ENCODE measurements at places on chromosomes 1 and 21.

GRCh38 chr1:180397175-180397574 lies 105.2 kb downstream of the ACBD6 start:
- DNase-seq: no peak

GRCh38 chr1:212587016-212587887 lies 21.3 kb upstream of the ATF3 start:
- DNase-seq: no peak

DNA sequence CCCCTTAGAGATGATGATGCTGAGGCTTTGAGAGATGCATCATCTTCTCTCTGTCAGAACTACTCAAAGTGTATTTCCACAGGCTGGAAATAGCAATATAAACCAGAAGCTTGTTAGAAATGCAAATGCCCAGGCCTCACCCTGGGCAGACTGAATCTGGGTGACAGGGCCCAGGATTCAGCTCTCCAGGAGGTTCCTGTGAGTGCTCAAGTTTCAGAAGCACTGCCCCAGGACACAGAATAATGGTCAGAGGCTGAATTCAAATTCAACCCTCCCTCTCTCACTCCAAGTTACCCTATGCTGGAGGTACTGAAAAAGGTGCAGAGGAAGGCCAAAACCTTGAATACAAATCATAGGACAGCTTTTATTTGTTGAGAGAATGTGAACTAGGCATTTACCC lies 98.5 kb upstream of the NGF start:
- DNase-seq: no peak

GRCh38 chr1:147575376-147575775 lies 34.1 kb downstream of the BCL9 start:
- DNase-seq: no peak

GRCh38 chr1:13813398-13814012 lies 113.5 kb downstream of the PRDM2 start:
- no peak for DNase-seq

GRCh38 chr21:46424621-46425020 lies 34.1 kb upstream of the DIP2A start:
- DNase-seq: no peak

DNA sequence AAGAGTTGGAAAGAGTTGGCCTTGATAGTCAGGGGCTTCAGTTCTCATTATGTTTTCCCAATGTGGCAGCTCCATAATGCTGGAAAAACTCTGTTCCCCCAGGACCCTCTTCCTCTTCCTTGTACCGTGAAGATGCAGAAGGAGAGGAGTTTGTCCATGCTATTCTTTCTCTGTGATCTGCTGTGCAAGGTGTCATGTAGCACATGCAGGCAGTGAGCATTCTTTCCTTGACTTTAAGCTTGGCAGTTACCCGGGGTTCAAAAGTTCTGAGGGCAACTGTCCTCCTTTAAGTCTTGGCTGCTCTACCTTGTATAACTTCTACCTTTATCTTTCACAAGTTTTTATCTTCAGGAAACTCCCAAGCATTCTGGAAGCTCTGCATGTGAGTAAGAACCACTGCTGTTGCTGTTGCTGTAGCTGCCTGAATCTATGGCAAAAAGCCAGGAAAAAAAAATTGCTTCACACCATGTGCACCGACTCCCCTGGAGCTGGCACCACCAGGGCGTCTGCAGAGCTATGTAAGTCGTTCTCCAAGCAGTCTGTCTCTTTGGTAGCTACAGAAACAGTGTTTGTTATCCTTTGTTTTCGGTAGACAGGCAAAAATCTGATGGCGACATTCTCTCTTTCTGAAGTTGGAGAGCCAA lies 42.7 kb upstream of the SLC16A1 start:
- no peak for DNase-seq

DNA sequence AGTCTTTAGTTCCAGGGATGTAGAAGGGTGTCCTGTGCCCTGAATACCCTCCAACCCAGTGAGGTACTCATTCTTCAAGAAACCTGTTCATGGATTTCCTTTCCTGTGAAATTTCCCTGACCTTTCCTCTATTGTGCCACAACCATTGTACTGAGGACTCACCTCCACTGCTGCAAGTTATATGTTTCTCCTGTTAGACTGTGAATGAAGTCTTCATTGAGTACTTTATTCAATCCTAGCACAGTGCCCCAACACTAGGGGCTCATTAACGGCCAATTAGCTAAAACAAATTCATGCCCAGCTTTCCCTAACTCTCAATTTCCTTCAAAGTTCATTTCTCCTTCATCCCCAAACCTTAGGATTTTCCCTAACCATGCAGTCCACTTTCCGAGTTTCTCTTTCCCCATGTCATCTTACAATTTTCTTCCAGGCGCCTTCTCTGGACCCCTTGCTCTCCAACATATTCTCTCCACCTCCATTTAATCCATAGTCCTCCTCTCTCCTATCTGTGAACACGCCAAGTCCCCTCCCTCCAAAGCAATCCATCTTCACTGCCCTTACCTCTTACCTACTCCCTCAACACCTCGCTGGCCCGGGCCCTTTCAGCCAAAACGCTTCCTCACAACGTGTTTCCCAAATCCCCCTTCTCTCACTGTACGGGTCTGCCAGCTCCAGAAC lies 1.3 kb downstream of the TRIM33 start:
- no peak for DNase-seq

DNA sequence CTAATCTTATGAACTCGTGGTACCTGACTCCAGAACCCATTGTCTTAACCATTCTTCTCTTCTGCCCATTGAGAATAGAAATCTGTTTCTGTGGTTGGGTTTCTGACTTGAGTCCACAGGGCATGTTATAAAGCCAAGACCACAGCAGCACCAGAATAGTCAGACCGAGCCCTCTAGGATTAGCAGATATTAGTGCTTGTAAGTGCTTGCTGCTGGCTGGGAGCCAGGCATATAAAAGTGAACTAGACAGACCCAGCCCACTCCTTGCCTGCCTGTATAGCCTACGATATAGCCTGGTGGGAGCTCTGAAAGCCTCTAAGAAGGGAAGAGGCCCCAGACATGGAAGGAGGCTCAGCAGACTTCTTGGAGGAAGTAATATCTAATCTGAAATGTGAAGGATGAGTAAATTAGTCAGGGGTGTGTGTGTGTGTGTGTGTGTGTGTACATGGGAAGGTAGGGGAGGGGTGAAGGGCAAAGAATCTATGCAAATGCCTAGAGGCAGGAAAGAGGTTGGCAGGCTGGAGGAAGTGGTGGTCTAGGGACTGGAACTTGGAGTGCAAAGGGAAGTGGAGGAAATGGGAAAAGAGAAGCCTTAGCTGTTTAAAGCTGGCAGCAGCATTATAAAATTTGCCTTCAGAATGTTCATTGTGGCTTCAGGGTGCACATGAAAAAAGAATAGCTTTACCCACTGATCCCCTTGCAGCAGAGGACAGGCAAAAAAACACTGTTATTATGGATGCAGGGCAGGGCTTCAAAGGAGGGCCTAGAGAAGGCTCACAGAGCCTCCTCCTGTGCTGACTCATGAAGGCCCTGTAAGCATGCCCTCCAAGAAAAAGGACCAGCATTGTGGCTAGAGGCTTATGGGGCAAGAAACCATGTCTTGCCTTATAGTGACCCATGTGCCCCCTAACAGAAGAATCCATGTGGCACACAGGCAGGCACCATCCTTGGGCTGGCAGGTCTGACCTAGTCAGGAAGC lies 169.2 kb downstream of the LMX1A start:
- DNase-seq: no peak

GRCh38 chr1:10604966-10605365 lies 130.2 kb downstream of the PEX14 start:
- no peak for DNase-seq

- DNase-seq: no peak
Measured at GRCh38 chr1:98296681-98297080, 364.8 kb upstream of the SNX7 start.

GRCh38 chr1:26083208-26083607 lies 15.8 kb upstream of the TRIM63 start:
- no peak for DNase-seq

DNA sequence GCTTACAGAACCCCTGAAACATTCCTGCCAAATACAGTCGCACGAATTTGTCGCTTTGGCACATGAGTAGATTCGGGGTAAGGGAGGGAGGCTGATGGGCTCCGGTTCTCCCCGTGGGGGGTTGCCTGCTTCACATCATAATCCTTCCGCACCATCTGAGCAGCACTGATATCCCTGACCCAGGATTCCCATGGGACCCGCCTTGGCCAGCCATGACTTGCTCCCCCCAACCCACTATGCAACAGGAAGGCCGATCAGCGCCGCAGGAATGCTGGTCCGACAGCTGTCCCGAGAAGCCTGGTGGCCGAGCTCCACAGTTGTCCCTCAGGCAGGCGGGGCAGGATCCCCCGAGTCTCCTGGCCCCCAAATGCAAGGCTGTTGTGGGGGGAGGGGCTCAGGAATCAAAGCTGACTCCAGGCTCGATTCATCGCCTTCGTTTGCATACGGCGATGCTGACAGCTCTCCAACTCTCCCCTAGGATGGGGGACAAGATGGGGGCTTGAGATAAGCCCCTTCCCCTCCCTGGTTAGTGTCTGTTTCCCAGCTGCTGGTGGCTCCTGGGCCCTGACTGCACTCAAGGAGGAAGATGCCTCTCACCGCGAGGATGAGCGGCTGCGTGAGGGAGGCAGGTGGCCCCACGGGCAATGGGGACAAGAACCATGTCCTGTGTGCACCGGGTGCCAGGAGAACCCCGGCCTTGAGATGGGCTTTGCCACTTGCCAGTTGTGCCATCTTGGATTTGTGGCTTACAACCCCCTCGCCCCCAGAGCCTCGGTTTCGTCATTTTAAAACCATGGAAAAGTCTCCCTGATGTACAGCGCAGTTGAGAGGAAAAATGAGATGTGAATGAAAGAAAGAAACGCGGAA lies 9.3 kb downstream of the DRAXIN start:
- DNase-seq: no peak

DNA sequence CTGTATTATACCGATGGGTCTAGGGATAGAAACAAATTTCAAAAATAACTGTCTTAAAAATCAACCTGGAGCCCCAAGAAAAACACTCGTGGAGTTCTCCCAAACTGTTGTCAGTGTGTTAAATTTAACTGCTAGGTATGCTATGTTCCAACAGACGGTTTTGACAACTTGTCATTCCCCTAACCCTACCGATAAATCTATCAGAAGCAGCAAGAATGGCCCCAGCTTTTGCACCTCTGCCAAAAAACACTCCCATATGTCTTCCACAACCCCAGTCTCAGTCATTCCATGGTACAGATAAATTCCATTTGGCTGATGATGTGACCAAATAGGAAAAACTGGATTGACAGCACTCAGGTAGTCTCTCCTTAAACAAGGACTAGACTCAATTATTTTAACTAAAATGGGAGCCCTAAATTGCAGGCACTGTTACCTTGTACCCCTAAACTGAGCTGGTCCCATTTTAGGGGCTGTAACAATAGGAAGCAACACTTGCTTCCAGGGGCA lies 4.9 kb downstream of the UCHL5 start:
- DNase-seq: no peak

GRCh38 chr1:225638853-225639252 lies 14.1 kb downstream of the ENAH start:
- DNase-seq: no peak

GRCh38 chr1:185973645-185974044 lies 239.5 kb downstream of the HMCN1 start:
- DNase-seq: no peak

DNA sequence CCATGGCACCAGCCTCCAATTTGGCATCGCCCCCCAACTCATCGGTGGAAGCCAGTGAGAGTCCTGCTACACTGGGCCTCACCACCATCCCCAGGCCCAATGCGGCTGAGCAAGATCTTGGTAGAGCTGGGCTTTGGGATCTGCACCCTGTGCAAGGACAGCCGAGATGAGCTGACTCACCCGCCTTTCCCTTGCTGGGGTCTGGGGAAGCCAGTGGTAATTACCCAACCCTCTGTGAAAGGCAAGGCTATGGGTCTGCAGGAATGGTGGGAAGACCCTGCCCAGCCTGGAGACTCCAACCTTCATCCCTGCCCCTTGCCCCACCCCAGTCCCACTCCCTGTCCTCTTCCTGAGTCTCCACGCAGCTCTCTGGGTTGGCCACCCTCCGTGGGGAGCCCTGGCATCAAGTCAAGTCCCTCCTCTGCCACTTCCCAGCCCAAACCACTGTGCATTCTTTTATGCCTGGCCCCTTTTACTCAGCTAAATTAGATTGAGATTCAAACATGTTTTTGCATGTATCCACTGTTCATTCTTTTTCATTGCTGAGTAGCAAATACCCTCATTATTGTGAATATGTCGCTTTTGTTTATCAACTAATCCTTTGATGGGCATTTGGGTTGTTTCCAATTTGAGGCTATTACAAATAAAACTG lies 8.8 kb downstream of the SMCP start:
- DNase-seq: no peak

DNA sequence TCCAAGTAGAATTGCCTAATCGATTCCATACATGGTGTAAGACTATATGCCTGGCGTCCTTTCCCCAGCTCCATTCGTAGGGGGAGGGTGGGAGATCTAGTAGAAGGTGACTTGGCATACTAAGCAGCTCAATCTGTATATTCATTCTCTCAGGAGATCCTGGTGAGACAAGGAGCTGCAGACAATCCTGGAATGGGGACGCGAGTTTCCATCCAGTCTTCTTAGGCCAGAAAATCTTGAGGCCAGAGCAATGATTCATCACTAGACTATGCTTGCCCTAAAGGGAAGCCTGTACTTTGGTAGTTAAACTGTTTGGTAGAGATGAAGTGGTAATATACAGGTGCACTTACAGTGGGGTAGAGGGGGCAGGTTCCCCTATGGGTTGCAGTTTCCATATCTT lies 468.7 kb downstream of the ADGRL2 start:
- no peak for DNase-seq

GRCh38 chr1:5830771-5831599 lies 161.2 kb downstream of the NPHP4 start:
- DNase-seq: no peak

GRCh38 chr1:10610901-10611600 lies 136.3 kb downstream of the PEX14 start:
- DNase-seq: no peak

- DNase-seq: no peak
Measured at GRCh38 chr21:25717491-25718147, 17.1 kb downstream of the ATP5PF start.

DNA sequence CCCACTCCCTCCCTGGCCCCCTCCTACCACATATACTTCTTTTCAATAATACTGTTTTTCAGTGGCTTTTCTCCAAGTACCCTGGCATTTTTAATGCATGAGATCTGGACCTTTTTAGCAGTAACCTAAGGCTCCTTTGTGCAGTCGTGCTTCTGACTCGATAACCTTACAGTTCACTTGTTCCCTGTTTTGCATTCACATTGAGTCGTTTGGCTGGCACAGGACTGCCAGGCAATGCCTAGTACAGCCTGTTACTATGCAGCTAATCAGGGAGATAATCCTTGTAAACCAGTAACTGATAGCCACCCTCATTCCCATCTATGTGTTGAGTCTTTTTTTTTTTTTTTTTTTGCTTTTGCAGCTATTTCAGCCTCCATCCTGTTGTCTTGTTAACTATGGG lies 3.7 kb downstream of the ATP1B1 start:
- DNase-seq: no peak
